ENCODE measurements at places on chromosomes 2 and 18.

GRCh38 chr2:140502951-140503630 is 1627.7 kb downstream of the LRP1B start:
- peak; percentile 1 for DNase-seq

GRCh38 chr2:190431907-190432306 is 23.8 kb downstream of the MFSD6 start:
- no peak for DNase-seq

DNA sequence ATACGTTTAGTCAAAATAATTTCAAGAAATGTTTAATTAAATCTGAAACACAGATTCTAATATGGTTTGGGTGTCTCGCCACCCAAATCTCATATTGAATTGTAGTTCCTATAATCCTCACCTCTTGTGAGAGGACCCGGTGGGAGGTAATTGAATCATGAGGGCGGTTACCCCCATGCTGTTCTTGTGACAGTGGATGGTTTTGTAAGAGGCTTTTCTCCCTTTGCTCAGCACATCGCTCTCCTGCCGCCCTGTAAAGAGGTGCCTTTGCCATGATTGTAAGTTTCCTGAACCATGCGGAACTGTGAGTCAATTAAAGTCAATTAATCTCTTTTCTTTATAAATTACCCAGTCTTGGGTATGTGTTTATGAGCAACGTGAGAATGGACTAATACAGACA is 1045.1 kb upstream of the POU3F3 start:
- no peak for DNase-seq

DNA sequence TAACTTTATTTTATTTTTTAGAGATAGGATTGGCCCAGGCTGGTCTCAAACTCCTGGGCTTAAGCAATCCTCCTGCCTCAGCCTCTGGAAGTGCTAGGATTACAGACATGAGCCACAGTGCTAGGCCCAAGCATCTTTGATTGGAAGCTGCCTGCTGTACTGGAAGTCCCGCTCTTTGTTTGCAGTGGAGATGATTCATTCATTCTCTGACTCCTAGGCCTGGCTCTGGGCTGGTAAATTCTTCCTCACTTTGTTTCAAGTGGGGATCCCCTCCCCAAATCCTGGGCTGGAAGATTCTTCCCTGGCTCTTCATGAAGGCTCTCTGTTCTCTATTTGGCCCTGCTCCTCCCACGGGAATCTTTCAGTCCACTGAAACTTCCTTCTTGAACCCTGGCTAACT is 81.9 kb downstream of the NEURL3 start:
- DNase-seq: no peak

GRCh38 chr2:158917121-158917520 is 51.3 kb upstream of the TANC1 start:
- no peak for DNase-seq

- DNase-seq: peak; percentile 7
Observed at GRCh38 chr18:47265197-47265596, 13.7 kb upstream of the SKOR2 start.

DNA sequence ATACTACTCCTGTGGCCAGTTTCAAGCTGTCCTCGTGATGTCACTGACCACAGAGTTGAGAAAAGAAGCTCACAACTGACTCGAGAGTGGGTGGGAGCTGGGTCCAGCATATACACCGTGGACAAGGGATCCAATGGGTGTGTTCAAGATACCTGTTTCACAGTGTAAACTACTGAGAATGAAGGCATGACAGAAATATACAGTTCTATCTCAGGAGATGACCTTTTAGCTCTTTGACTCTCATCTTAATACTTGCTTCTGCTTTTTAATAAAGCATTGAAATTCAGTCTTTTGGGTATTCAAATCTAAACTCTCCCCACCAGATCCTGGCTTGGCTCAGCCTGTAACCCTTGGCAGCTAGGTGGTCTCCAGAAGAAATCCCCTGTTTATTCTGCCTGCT is 130.1 kb downstream of the MAP2 start:
- DNase-seq: no peak

- DNase-seq: no peak
Observed at GRCh38 chr2:178484245-178485041, 4.2 kb downstream of the PLEKHA3 start.

DNA sequence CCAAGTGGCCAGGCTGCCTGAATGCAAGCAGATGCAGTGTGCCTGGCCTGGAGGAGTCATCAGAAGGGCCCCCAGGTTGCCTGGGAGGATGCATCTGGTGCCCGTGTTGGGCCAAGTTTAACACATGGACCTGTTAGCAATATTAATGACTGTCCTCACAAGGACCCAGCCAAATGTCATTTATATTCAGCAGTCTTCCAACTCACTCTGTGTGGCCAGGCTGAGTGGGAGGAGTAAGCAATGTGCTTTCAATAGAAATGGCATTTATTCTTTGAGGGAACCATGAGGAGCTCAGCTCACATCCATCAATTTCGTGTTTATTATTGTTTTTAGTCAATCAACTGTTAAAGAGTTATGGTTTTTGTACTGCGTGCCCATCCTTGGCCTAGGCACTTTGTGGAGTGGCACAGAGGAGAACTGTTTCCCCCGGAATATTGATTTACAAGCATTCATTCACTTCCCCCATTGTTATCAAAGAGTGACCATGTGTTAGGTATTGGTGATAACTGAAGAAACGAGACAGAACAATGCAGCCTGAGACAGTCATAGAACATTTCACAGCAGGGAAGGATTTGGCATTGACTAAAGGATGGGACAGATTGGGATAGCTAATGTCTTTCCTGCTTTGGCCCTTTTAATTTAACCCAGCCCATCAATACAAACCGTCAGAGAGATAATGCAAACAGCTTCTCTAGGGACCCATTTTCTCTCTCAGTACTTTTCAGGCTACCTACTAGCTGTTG is 725.2 kb downstream of the TSN start:
- DNase-seq: no peak

DNA sequence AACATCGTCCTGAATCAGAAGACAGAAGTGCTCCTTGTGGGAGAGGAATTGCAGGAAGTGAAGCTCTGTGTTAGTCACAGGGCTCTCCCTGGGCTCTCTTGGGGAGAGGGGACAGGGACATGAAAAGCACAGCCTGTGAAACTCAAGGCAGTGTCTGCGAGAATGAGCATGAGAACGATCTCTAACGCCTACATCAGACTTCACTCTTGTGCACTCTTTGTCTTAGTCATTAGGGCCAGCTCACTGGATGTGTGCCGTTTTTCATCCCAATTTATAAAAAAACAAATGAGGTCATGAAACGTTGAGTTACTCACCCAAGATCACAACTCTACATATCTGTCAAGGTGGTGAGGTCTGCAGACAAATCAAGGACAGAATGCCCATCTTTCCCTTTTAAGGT is 27.0 kb upstream of the TWIST2 start:
- no peak for DNase-seq

- DNase-seq: no peak
Observed at GRCh38 chr18:64713284-64713683, 564.4 kb upstream of the LINC00305 start.

DNA sequence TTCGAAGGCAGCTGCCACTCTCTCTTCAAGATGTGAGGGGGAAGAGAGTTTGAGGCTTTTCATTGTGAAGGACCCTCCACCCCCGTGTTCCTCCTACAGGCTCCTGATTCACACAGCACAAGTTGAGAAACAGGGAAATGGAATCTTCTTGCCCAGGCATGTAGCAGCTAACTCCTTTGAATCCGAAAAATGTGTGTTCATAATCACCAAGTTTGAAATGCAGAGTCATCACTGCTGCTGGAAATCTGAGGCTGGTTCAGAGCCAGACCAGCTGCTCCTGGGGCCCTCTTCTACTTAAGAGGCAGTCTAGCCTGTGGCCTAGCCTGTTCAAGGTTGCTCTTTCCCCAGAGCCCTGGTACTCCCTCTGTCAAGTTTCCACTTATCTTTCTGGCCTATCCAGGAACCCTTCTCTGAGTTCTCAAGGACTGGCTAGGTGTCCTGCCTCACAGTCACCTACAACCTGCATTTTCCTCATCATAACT is 166.4 kb downstream of the TMEM247 start:
- peak; percentile 76 for DNase-seq

DNA sequence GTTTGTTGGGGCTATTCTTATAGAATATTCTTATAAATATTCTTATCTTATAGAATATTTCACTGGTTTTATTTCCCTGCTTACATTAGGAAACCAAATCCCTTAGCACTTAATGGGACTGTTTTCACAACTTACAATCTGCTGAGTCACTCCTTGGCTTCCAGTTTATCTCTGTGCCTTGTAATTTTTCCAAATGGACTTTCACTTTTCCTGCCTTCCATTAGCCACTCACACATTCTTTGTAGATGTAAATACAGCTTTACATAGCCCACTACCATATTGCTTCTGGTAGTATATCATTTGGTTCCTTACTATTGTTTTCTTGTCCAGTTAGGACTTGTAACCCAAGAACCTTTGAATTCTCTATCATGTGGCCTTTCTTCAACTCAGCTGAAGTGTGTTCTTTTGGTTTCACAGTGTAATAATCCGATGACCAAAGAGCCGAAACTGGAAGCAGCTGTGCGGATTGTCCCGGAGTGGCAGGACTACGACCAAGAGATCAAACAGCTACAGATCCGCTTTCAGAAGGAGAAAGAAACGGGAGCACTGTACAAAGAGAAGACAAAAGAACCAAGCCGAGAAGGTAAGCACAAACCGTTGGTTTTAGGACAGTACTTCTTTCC is 96.1 kb downstream of the UGGT1 start:
- DNase-seq: peak; percentile 24

DNA sequence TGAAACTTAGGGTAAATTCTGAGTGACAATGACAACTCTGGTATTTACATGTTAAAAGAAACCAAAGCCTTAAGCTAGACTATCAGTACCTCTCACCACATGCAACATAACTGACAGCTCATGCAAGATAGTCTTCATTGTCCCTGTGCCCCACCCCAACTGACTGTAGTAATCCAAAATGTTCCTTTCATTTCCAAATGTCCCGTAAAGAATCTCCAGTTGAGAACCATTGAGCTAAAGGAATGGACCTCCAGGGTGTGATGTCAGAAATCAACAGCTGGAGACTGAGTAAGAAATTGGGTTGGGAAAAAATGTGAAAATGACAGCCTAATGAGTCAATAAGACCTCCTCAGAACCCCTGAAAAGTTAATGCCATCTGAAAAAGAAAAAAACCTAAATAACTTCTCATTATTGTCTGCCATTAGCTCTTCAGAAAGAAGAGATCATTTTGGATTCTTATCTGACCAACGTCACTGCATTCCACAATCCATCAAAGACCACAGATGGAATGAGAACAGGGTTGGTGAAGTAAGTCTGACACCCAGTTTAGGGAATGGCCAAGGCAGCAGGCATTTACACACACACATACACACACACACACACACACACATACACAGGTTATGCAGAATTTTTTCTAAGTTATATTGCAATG is 51.7 kb upstream of the ACVR2A start:
- DNase-seq: peak; percentile 5

DNA sequence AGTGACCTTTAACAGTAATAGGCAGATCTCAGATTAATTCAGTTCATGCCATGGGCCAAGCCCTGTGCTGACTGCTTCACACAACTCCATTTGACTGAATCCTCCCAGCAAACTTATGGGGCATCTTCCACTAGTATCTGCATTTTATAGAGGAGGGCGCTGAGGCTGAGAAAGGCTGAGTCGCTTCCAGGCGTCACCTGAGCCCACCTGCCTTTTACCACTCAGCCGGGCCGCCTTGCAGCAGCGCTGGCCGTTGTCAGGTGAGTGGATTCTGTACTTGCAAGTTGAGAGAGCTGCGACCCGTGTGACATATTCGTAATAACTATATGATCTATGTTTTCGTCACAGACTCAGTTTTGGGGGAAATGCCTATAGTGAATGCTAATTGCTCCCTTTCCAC is 59.3 kb upstream of the B3GNT7 start:
- no peak for DNase-seq
